ENCODE measurements at places on chromosomes 2 and 18.

GRCh38 chr2:188519136-188519535, 227.5 kb downstream of the GULP1 start:
- peak; percentile 8 for DNase-seq

DNA sequence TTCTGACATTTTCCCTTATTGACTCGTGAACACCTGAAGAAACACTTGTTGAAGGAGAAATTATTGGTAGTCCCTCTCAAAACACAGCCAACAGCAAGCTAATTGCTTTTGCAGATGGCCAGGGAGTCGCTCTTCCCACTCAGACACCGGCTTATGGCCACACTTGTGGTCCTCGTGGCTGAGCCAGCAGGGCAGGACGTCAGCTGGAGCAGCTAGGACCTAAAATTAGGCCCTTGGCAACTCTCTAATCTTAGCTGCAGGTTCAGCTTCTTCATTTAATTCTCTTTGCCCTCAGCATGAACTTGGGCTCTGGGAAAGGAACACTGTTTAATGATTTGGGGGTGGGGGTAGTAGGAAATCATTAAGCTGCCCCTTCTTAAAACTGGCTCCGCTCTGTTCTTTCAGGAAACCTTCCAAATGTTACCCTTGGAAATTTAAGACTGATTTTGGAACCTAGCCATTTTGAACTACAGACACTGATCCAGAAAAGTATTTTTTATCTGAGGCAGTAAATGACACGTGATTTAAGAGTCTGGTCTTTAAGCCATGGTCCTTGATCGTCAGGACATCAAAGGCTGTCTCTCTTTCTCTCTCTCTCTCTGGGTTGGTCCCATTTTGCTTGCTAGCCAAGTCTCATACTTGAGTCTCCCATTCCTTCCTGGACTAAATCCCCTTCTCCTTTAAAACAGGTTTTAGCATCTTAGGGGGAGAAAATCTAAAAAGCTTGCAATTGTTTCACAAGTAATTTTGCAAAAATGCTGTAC, 77.5 kb downstream of the CDK15 start:
- DNase-seq: no peak

GRCh38 chr2:143473216-143473615, 344.0 kb downstream of the ARHGAP15 start:
- DNase-seq: peak; percentile 36

- DNase-seq: no peak
Observed at GRCh38 chr2:1340141-1340512, 73.1 kb upstream of the TPO start.

All from kidney tubule cell (primary cell).